ENCODE measurements at places on chromosomes 4 and X.

DNA sequence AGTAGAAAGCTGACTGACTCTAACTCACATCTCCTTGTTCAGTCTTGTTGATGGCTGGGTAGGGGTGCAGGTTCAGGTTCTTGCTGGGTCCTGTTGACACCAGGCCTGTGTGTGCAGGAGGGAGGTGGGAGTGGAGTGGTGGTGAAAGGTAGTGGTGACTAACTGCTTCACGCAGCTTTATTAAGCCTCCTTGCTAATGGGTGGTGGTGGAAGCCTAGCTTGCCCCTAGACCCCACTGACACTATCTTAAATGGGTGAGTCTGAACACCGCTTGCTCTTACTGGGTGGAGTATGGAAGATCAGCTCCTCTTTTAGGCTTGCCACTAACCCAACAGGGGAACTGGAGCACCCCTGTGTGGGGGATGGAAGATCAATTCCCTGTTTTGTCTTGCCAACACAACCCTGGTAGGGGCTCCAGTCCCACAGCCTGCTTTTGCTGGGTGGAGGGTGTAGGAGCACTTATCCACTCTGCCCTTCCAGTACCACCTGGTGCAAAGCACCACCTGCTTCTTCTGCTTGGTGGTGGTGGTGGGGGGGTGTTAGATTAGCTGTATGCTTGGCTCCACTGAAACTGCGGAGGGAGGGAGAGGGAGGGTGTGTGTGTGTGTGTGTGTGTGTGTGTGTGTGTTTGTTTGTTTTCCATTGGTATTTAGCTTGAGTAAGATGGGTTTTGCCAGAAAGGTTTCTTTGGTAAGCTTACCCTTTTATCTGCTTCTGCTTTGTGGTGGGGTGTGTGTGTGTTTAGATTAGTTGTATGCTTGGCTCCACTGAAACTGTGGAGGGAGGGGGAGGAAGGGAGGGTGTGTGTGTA lies 25.6 kb downstream of the KDM6A start:
- DNase-seq: peak; percentile 45

GRCh38 chr4:89110541-89110985 lies 770 bp upstream of the TIGD2 start:
- no peak for DNase-seq

DNA sequence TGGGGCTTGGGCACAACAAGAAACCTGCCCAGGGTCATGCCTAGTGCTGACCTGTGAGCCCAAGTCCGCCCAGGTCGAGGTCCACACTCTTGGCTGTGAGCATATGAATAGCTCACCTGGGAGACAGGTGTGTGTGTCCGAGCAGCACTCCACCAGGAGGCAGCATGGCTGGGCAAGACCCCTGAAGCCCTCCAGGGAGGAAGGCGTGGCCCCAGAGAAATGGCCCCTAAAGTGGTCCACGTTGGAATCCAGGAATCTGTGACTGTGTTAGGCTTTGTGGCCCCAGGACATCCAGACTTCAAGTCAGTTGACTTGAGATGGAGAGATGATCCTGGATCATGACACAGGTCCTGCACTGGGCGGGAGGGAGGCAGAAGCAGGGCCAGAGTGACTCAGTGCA lies 138.8 kb downstream of the CPZ start:
- DNase-seq: no peak

- DNase-seq: no peak
These were observed 23.0 kb downstream of the GABRA3 start for GRCh38 chrX:152428120-152428519.

GRCh38 chr4:24472161-24472510 lies 112.2 kb downstream of the DHX15 start:
- no peak for DNase-seq

- no peak for DNase-seq
These were observed 39.7 kb downstream of the PTPN13 start for GRCh38 chr4:86633854-86634253.

GRCh38 chr4:152032722-152033131 lies 271.9 kb upstream of the GATB start:
- no peak for DNase-seq

- no peak for DNase-seq
These were observed 62.4 kb downstream of the MAOA start for GRCh38 chrX:43718546-43718945.

- DNase-seq: no peak
These were observed 14.0 kb upstream of the ADH5 start for GRCh38 chr4:99102634-99103033.

DNA sequence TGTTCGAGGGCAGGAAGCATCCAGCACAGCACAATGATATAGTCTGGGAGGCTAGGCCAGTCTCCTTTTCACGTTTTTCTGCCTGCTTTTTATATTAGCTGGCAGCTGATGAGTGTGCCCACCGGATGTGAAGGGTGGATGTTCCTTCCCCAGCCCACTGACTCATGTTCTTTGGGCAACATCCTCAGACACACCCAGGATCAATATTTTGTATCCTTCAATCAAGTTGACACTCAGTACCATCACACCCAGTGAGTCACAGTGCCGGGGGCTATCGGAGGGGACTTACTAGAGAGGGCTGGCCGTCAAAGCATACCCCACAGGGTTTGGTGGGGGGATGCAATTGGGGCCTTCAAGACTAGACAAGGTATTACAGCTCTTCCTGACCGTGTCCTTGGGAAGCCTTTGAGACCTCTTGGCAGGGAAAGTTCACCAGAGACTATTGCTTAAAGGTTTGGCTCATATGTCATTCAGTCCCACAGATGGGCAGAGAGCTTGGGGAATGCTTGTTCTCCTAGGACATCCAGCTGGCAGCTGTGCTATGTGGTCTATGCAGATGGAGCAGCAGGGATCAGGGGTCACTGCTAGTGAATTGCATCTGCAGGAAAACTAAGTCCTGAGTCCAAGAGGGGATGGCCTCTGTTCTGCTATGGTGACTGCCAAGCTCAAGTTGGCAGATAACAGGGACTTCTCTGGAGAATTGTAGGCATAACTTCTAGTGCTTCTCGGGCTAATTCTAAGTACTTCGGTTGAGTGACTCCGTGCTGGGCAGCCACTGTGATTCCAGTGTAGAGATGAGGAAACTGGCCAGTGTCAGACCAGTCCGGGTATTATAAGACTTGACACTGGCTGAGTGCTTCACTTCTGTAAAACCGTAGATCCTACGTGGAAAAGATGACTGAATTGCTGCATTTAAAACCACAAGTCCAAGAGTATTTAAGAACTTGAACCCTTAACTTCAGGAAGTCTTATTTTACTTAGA lies 12.9 kb upstream of the WDR1 start:
- no peak for DNase-seq

- DNase-seq: no peak
These were observed 158.6 kb upstream of the FAT1 start for GRCh38 chr4:186882293-186882692.

DNA sequence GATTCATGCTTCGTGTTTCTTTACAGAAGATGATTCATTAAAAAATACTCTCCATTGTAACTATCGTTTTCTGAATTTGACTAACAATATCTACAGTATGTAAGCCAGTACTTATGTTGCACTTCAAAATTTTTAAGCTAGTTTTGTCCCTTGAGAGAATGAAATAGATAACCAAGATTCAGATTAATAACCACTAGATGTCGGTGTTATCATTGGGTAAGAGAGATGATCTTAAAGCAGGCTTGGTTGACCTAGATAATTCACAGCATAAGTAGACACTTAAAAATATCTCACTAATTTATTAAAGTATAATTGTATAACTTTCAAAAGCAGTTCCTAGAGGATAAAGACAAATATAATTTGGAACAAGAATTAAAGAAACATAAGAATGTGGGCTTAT lies 430.9 kb downstream of the C4orf33 start:
- no peak for DNase-seq

- peak; percentile 57 for DNase-seq
These were observed at the start of gene MAGED2 for GRCh38 chrX:54807524-54808108. Gene MAGED2 (plus strand): TSS chrX:54807745. CDS start chrX:54809332, 1,587 bp downstream.

GRCh38 chrX:16320765-16321355 lies 153.6 kb downstream of the MAGEB17 start:
- DNase-seq: no peak

GRCh38 chr4:162356181-162356580 lies 192.4 kb upstream of the FSTL5 start:
- DNase-seq: no peak

GRCh38 chrX:40310016-40310415 lies 212.3 kb upstream of the BCOR start:
- no peak for DNase-seq

- DNase-seq: no peak
These were observed 130.8 kb downstream of the ENOX2 start for GRCh38 chrX:130772105-130772775.

GRCh38 chr4:156974264-156974663 lies 2.7 kb upstream of the PDGFC start:
- DNase-seq: no peak

GRCh38 chr4:145520172-145520571 lies 38.5 kb downstream of the SMAD1 start:
- no peak for DNase-seq

DNA sequence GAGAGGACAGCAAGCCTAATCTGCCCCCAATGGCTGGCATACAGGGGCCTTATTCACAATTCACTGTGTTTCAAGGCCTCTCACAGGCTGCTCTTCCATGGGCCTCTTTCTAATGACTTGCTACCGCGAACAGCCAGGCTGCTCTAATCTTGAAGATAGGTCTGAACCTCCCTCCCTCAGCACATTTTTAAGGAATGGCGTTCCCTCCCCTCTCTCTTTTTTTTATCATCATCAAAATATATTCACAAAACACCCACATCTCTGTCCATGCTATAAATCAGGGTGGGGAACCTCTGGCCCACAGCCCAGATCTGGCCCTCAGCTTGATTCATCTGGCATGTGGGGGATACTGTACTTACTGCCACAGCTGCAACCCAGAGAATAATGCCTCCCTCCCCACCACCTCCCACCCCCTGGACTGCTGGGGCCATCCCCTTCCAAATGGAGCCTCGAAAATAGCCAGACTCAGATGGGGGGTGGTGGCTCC lies 76.2 kb upstream of the PLAC1 start:
- no peak for DNase-seq

DNA sequence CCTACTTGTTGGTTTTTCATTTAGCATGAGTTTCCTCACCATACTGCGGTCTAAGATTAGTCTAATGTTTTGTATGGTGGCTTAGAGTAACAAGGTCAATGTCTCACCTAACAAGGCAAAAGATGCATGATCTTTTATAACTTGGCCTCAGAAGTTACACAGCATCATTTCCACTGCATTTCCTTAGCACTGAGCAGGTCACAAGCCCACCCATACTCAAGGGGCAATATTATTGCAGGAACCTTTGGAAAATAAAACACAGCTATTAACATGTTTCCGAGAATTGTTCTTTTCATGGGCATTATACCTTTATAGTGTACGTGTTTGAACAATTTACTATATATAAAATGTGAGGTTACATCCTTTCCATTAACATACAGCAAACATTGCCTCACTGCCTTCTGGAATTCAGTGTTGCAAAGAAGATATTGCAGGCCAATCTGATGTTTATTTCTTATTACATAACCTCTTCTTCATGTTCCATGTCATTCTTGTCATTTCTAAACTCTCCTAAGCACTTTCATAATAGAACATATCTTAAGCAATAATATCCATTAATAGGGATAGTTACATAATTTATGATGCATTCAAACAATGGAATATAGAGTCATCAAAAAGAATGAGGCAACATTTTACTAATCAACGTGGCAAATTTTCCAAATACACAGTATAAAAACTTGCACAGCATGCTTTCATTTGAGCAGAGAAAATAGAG lies 153.8 kb downstream of the AREG start:
- DNase-seq: no peak

- DNase-seq: peak; percentile 9
These were observed 4.2 kb upstream of the CXCL3 start for GRCh38 chr4:74042681-74043080.

GRCh38 chr4:100117750-100118149 lies 72.5 kb downstream of the DDIT4L start:
- no peak for DNase-seq

- DNase-seq: no peak
These were observed 58.3 kb upstream of the SMARCA5 start for GRCh38 chr4:143455211-143455610.

- DNase-seq: peak; percentile 43
These were observed 22.8 kb upstream of the PDE6B start for GRCh38 chr4:602559-602942.

GRCh38 chrX:129982300-129983251 lies at the start of gene BCORL1:
Gene BCORL1 (plus strand): TSS chrX:129982635. CDS start chrX:130005232, 22,597 bp downstream.
- DNase-seq: peak; percentile 83

- no peak for DNase-seq
These were observed 1150.1 kb downstream of the STIM2 start for GRCh38 chr4:28010577-28011240.

- no peak for DNase-seq
These were observed 2.2 kb downstream of the TXLNG start for GRCh38 chrX:16788477-16788876.

DNA sequence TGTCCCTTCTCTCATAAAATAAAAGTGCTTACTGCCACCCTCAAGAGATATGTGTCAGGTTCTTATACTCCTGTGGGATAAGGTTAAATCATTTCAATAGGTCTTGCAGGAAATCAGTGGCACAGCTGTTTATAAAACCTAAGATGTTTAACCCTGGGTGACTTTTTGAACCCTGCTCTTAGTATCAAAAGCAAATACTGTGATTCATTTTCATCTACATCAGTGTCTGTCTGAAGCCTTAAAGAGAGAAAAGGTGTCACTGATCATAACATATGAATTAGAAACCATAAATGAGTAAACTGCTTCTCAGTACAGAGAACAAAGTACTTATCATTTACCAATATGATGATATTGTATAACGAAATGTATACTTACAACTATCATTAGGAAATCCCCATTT lies 59.0 kb downstream of the CCSER1 start:
- DNase-seq: no peak

- no peak for DNase-seq
These were observed 548 bp downstream of the TMEM164 start for GRCh38 chrX:110003167-110004156.

GRCh38 chr4:38034986-38035882 lies 75.0 kb downstream of the PTTG2 start:
- peak; percentile 25 for DNase-seq

GRCh38 chrX:132518401-132518800 lies 29.6 kb upstream of the MBNL3 start:
- no peak for DNase-seq

GRCh38 chr4:30718021-30718542 lies 2.1 kb upstream of the PCDH7 start:
- peak; percentile 22 for DNase-seq

DNA sequence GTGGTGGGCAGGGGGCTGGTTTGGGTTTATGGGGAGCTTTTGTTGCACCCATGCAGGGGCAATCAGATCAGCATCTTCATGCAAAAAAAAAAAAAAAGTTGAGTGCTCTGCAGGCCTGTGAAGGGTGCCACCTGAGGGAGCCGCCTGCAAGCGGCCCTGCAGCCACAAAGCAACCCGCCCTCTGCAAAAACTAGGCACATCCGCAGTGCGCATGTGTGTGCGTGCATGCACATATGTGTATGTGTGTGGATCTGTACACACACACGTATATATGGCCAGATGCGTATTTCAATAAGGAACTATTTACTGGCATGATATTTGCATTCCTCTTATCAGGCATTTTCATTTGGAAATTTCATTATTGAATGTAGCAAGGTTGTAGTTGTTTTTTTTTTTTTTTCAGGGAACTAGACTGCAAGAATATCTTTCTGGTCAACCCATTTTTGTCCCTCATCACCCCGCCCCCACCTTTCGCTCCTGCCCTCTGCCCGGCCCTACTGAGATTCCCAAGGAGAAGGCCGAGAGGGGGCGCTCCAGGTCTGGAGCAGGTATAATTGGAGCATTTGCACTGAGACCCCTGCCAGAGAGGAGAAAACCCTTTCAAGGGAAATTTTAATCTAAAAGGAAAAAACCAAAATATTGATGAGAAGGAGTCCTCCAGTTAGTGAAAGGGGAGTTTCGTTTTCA lies 18.1 kb downstream of the CCNQ start:
- DNase-seq: no peak

- DNase-seq: no peak
These were observed 43.2 kb upstream of the SLC10A4 start for GRCh38 chr4:48439988-48440387.

Data from SHP77 (cell line).